ENCODE measurements at places on chromosomes 7 and 10.

GRCh38 chr10:28711776-28712175 lies 34.5 kb downstream of the BAMBI start:
- DNase-seq, result no peak

GRCh38 chr10:123766012-123766411 lies 99.9 kb downstream of the GPR26 start:
- no peak for DNase-seq

- DNase-seq, result no peak
These were observed 16.1 kb downstream of the TAS2R41 start for GRCh38 chr7:143493751-143494150.

GRCh38 chr7:142798451-142799436 lies 28.0 kb downstream of the PRSS2 start:
- DNase-seq, result no peak

DNA sequence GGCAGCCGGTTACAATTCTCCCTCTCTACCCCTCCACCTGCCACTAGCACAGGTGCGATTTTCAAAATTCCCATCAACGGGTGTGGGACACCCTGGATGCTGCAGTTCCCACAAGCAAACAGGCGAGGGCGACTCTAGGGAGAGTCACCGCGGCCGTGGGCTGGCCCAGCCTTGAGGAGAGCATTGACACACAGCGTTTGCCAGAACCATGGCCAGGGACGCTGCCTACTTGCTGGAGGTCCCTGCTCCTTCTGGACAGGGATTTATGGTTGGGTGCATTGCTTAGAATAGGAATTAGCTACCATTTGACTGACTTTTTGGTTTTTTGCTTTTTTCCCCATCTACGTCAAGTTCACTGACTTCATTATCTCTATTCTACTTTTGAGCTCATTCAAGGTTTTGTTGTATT lies 19.0 kb upstream of the CLDN4 start:
- peak; percentile 30 for DNase-seq
